Activated naive CD4-positive, alpha-beta T cell treated with anti-CD3 and anti-CD28 coated beads for 36 hours (primary cell): ENCODE measurements at places on chromosomes 3 and 15. TPM values are rescaled to one million over a fixed set of nuclear protein-coding genes. Genes with fewer than 3 reads are reported as not detected.

DNA sequence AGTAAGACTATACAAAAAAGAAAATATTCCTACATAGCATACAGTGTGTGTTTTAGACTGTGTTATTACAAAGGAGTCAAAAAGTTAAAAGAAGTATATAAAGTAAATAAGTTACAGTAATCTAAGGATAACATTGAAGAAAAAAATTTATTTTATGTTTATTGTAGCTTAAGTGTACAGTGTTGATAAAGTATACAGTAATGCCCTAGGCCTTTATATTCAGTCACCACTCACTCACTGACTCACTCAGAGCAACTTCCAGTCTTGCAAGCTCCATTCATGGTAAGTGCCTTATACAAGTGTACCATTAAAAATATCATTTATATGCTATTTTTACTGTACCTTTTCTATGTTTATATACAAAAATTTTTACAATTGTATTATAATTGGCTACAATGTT, 220.1 kb downstream of the BCHE start:
- no peaks in the 10 kb centered on the region for H3K27me3 ChIP-seq
- no peak for DNase-seq
- H3K4me1 ChIP-seq: no peaks in the 10 kb centered on the region
- no peak overlapping the region for H3K4me3 ChIP-seq
- H3K36me3 ChIP-seq: no peaks in the 10 kb centered on the region

GRCh38 chr3:179179979-179180759, 32.0 kb downstream of the PIK3CA start:
- no peak for DNase-seq
- peaks cover 51% of the 10 kb centered on the region for H3K4me1 ChIP-seq
- no peak overlapping the region for H3K4me3 ChIP-seq
- no peak overlapping the region for H3K27ac ChIP-seq
- H3K36me3 ChIP-seq: no peaks in the 10 kb centered on the region

DNA sequence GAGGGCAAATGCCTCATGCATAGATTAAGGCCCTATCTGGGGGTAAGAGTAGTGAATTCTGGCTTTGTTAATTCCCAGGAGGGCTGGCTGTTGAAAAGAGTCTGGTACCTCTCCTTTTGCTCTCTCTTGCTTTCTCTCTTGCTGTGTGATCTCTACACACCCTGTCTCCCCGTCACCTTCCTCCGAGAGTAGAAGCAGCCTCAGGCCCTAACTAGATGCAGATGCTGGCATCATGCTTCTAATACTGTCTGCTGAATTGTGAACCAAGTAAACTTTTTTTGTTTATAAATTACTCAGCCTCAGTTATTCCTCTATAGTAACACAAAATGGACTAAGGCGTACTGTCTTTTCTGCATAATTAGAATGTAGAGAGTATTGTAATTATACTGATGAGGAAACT, 908.1 kb downstream of the DIPK2A start:
- no peaks in the 10 kb centered on the region for H3K4me1 ChIP-seq
- H3K36me3 ChIP-seq: no peaks in the 10 kb centered on the region
- H3K27ac ChIP-seq: no peak overlapping the region
- no peak overlapping the region for H3K4me3 ChIP-seq
- DNase-seq: no peak
- H3K27me3 ChIP-seq: no peaks in the 10 kb centered on the region

DNA sequence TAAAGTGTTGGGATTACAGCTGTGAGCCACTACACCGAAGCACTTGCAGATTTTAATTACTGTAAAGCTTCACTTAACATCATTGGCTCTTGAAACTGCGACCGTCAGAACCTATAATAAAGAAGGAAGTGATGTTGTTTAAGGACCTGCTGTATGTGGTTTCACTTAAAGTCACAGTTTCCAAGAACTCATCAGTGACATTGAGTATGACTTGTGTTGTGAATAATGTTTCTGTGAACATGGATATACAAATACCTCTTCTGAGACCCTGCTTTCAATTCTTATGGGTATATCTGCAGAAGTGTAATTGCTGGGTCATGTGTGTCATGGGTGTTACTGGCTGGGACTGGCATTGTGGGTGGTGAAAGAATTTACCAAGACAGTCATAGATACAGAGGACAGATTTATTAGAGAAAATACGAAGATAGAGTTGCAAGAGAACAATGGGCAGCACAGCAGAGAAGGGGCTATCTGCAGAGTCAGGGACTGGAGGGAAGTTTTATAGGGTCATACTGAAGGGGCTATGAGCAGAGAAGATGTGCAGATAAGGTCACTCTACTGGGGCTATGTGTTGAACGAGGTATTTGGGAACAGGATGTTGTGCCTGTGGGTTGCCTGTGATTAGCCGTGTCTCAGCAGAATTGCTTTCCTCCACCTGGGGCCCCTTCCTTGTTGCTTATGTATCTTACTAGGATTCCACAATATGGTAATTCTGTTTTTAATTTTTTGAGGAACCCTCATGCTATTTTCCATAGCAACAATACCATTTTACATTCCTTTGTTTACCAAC, 4.5 kb downstream of the NDUFB5 start:
- H3K27ac ChIP-seq: peak overlapping the region; percentile 90
- peak; percentile 52 for DNase-seq
- H3K27me3 ChIP-seq: no peaks in the 10 kb centered on the region
- H3K4me3 ChIP-seq: peak overlapping the region; percentile 58

DNA sequence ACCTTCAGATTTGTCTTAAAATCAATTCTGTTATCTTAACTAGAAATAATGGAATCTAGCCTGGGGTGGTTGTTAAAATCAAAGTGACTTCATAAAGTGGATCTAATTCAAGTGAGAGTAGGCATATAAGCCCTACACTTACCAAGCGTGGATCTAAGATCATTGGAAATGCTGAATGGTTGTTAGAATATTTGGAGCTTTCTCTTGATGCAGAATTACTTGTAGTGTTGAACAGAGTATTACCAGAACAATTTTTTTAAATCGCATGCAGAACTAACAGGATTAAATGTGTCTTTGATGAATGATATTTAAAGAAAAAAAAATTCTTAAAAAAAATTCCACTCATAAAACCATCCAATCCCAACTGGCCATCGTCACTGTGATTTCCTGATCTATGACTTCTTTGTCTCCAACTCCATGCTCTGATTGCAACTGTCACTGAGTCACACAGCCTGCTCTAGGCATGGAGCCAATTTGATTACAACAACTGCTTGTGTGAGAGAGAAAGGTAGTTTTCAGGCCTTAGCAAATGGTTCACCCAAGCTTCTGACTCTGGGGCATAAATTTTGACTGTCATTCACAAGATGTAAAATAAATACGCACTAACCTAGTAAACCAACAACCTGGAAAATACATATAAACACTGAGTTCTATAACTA, 25.9 kb upstream of the SPRED1 start:
- H3K27ac ChIP-seq: no peak overlapping the region
- no peaks in the 10 kb centered on the region for H3K36me3 ChIP-seq
- H3K4me3 ChIP-seq: no peak overlapping the region
- H3K4me1 ChIP-seq: no peaks in the 10 kb centered on the region
- no peaks in the 10 kb centered on the region for H3K27me3 ChIP-seq

The GOLGA6B gene
- not detected for total RNA-seq

The CAND2 gene
- 2.7 TPM for total RNA-seq

The GOLGB1 gene
- 19.7 TPM for total RNA-seq
